ENCODE measurements at places on chromosomes 4 and X.

DNA sequence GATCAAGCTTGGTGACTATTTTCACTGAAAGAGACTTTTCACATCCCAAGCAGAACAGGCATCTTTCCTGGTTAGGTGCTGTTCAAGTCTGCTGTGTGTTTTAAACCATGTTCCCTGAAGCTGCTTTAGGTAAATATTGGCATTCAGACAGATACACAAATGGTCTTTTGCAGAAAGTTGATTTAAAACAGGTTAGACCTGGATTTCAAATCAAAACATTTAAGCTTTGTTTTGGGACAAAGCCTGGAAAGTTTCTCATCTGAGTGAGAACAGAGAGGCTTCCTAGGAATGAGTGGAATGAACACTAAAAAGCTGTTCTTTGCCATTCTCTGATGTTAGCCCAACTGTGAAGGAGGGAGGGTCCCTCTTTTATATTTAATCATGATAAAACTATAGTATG is 10.1 kb downstream of the ANXA3 start:
- DNase-seq: no peak

DNA sequence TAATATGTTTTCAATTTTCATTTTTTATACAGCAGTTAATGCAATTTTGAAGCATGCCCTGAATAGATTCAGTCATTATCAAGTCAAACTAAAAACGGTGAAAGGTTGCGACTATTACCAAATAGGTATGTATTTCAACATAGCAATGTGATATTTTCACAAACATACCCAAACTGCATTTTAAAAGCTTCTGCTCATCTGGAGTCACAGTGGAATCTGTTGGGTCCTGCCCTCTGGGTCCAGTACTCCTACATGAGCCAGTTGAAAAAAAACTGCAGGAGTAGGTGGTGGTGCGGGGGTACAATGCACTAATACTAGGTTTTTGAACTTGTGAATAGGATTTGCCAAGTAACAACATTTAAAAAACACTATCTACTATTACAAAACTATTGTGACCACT is 938 bp downstream of the GPR34 start:
- no peak for DNase-seq

DNA sequence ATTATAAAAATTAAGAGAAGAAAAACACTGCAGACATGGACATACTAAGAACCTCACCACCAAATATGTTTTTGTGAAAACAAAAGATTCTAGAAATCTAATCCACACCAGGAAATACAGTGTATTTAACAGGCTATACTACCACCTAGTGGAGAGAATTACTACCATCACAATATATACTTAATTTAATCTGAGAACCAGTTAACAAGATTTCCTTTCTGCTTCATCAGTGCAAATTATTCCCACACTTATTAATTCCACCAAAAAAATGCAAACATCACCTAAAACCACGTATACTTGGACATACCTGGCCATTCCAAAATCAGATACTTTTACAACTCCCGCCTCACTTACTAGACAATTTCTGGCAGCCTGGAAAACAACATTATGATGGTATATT is 7.0 kb upstream of the TXK start:
- DNase-seq: no peak

DNA sequence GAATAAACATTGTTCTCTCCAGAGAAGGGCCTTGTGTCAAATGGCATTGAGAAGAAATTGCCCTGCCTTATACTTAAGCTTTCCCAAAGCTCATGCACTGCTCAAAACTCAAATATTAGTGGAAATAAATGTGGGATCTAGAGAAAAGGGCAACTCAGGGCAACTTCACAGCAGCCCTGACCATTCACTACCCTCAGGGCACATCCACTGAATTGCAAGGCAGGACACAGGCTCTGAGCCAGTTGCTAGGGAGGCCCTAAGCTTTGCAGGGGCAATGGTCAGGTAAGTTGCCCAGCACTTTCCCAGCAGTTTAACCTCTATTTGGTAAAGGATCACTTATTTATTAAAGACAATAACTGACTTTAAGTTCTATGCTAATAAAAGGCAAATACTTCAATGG is 255.3 kb upstream of the TEX13A start:
- DNase-seq: no peak

- no peak for DNase-seq
Observed at GRCh38 chr4:141851246-141851891, 215.0 kb downstream of the IL15 start.

DNA sequence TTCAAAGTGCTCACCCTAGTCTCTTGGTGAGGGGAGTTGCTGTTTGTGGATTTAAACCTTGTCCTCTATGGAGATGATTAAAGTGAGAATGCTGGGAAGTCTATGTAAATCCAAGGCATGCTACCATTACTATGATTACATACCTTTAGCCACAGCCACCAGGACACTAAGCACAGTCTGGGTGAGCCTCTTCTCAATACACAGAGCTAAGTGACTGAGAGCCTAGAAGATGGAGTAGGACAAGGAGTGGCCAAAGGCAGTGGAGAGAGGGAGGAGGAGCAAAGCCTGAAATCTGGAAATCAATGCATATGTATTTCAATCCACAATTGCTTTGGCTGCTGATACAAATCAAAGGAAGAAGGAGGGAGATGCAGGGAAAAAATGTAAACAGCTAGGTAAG is 12.7 kb upstream of the TSPAN5 start:
- DNase-seq: no peak

- no peak for DNase-seq
Observed at GRCh38 chrX:794311-794710, 163.7 kb downstream of the SHOX start.

GRCh38 chr4:181083757-181084361 is 1159.3 kb upstream of the TENM3 start:
- DNase-seq: no peak

DNA sequence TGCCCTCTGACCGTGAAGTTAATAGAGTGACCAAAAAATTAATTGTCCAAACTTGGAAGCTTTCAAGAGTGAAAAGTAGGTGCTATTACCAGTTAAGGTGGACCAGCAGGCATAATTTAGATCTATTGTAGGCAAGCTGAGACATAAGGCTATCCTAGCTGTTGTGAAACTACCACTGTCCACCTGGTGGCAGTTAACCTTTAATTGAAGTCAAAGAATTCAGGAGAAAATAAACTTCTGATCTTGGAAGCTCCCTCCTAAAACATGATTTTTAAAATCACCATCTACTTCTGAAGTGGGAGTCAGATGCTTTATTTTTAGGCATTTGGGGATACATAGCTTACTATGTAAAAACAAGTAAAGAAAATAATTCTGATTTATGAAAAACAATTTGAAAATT is 636.3 kb upstream of the HTR2C start:
- DNase-seq: no peak

DNA sequence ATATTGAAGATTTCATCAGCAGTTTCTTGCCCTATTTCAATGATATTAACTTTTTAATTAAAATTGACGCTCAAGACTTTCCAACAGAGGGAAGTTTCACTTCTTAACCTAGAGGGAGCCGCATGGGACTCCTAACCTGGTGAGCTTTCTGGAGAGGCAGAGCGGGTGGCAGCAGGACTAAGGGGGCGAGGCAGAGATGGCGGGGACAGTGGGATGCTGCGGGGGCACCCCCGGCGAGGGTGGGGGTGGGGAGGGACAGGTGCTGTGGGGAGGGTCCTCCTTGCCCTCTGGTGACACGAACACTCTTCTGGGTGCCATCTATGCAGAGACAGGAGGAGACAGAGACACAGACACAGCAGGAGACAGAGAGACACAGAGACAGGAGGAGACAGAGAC is 104.4 kb downstream of the ADRA2C start:
- no peak for DNase-seq

GRCh38 chrX:119695535-119696050 is 2.6 kb upstream of the SEPTIN6 start:
- DNase-seq: no peak

DNA sequence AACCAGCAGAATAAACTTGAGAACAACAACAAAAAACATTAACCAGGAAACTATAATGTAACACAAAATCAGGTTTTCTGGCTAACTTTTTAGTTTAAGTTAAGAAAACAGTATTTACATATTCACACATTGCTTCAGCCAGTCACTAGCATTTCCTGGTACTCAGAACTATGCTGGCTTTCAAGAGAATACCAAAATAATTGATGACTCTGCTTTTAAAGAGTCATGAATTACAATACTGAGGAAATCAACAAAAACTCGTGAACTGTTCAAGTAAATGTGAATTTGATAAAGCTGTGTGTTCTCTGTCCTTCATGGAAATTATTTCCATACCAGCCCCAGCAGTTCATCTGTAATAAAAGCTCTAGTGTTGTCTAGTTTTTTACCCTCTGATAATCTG is 27.4 kb downstream of the PRSS12 start:
- no peak for DNase-seq

- DNase-seq: no peak
Observed at GRCh38 chr4:12965334-12965733, 518.8 kb downstream of the RAB28 start.
